Activated CD8-positive, alpha-beta memory T cell treated with anti-CD3 and anti-CD28 coated beads for 4 hours (primary cell): ENCODE measurements at places on chromosomes 3 and 15.

- DNase-seq, result no peak
Measured at GRCh38 chr3:184927796-184928315, 115.9 kb downstream of the VPS8 start.

DNA sequence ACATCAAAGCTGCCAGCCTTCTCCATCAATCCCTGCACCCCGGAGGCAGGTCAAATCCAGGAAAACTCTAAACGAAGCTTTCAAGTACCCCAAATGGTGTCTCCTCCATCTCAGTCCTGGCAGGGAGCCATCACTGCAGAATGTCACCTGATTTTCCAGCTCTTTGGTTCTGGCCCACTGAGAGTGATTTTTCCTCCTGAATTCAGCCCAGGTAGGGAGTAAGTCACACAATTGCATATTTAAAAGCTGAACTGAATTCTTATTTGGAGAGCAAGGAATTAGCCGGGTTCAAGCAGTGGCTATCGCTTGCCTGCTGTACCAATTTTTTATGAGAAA lies 5.3 kb downstream of the RFTN1 start:
- no peak for DNase-seq

DNA sequence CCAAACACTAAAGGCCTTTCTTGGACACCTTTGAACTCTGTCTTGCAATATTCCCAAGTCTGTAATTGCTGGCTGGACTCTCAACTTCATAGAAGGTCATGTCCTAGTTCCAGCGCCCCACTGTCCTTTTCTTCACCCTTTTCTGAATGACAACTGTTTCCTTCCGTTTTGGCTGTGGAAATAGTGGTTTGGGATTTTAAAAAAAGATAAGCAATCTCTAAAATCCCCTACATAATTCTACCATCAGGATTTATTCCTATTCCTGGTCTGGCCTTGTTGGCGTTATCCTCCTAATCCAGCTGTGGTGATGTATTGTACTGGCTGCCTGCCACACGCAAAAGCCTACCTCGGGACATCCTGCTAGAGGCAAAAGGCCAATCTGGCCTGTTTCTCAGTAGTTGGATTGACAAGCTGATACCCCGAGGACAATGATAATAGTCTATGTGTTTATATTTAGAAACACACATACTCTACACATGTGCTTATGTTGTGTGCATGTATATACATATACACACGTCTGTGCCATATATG lies 440.3 kb upstream of the DPH6 start:
- DNase-seq, result no peak

DNA sequence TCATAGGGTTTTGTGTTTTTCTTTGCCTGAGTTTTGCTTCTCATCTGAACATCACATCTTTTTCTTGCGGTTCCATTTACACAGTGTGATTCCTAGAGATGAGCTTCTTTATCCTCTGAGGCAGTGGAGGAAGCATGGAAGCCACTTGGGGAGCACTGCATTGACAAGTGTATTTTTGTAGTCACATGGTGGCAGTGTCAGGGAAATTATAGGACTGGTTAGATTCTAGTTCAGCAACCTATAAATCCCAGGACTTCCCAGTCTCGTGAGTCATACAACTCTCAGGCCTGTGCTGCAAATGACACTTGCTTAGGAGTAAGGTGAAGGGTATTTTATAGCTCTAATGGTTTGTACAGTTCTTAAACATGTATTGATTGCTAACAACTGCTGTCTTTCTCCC lies 58.4 kb downstream of the RBM6 start:
- no peak for DNase-seq

DNA sequence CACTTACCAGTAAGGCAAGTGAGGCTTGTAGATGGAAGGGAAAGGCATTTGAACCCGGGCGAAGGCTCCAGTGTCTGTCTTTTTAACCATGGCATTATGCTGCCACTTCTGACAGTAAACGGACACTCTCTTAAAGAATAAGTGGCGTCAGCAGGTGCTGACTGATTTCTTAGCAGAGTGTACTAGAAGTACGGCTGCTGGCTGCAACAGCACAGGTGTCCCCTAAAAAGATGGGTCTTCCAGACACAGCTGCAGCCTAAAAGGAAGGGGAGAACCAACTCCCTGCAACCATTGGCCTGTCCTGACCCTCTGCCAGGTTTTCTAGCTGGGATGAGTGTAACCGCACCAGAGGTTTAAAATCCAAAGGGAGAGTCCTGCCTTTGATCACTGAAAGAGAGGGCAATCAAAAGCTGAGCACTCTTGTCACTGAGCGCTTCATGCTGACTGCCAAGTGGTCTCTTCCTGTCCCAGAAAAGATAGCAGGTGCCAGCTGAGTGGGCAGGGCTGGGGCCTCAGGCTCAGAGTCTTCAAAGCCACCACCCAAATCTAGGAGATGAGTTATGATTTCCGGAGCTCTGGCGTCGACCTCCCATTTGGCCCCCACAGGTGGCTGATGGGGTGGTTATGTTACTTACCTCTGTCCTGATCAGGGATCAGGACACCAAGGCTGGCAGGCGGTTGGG lies 255.8 kb downstream of the SLCO3A1 start:
- no peak for DNase-seq

GRCh38 chr15:73950479-73950830 lies 24.2 kb downstream of the LOXL1 start:
- DNase-seq, result no peak

DNA sequence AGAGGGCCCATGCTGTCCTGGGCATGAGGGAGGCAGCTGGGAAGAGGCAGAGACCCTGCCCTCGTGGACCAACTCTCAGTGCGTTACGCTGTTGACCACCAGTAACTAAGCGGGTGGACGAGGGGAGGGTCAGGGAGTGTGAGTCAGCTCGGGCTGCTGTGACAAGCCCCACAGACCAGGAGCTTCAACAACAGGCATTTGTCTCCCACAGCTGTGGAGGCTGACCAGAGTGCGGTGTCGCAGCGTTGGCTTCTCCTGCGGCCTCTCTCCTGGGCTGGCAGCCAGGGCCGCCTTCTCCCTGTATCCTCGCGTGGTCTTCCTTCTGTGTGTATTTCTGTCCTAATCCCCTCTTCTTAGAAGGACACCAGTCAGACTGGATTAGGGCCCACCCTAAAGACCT lies 13.0 kb downstream of the EFCC1 start:
- DNase-seq, result no peak

GRCh38 chr15:66505430-66505811 lies 295 bp downstream of the ZWILCH start:
- DNase-seq, result no peak

GRCh38 chr15:49380912-49381311 lies 42.1 kb upstream of the FGF7 start:
- DNase-seq, result no peak

GRCh38 chr15:40163657-40164416 lies 3.0 kb downstream of the BUB1B start:
- DNase-seq, result no peak

DNA sequence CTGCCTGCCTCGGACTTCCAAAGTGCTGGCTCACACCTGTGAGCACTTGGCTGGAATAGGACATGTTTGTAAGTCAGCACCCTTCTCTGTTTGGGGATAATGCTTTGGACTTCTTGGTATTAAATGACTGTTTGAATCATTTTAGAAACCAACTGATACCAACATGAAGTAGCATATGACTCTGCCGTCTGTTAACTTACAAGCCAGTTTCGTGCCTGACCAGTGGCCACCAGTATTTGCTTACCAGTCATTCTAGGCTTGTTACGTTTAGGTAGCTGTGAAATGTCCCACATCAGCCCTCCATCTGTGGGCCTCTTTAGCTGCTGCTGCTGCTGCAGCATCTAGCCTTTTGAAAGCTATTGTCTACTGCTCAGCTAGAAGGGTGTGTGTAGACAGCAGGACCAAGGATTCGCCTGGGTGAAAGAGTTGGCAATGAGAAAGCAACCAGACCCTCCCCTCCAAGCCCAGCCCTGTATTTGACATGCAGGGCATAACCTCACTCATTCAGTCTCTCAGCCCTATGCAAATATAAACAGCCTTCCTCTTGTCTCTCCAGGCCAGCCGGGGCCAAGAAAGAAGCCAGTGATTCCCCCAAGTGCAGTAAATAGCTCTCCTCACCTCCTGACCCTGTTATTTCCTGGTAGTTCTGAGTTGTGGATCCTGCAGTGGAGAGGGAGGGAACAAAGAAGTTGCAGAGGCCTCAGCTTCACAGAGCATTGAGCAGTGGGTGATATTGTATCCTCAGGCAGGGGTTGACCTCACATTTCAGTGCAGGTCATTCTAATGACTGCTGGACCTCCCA lies 51.0 kb downstream of the NKIRAS1 start:
- no peak for DNase-seq

DNA sequence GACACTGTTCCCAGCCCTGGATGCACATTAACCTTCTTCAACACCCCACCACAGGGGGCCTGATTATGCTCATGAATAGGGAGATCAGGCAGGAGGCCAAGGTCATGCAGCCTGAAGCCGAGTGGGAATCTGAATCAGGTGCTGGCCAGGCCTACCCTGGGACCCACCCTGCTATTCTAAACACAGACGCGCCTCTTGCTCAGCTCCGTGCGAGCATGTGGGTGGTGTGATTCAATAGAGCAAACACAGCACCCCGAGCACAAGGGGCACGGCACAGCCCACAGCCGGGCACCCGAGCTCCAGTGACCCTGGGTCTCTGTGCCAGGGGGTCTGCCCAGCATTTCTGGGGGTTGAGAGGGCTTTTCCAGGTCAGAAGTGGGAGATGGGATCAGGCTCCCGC lies 24.6 kb upstream of the GRIP2 start:
- DNase-seq, result no peak

DNA sequence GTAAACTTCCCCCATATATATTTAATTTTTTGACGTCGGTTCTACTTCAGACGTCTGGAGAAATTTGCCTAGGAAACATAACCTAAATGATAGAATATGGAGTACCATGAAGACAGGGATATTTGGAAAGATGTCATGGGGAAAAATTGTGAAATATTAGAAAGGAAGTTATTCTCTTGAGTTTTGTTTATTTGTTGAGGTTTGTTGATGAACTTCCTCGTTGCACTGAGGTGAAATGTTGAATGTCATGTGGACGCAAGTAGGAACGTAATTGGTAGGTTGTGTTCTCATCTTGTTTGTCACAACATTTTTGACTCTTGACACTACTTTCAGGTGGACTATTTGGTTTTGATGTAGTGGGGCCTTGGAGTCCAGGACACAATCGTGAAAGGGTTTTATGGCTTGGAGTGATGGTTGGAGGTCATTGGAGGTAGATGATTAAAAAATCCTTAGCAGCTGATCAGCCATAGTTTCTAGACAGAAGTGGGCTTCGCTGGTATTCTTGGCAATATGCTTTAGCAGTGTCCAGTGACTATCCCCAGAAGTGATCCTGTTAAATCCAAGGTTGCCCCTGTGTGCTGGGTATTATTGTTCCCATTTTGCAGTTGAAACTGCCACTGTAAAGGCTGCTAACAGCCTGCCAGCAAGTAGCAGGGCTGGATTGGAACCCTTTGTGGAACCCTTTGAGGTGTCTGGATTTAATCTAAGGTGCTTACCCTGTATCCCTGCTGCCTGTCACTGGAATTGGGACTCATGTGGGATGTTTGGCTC lies 1.5 kb downstream of the ABHD5 start:
- no peak for DNase-seq

GRCh38 chr3:35757991-35758757 lies 118.8 kb downstream of the ARPP21 start:
- no peak for DNase-seq

GRCh38 chr3:16686679-16687078 lies 81.5 kb upstream of the DAZL start:
- DNase-seq, result no peak

- peak; percentile 87 for DNase-seq
Measured at GRCh38 chr15:75639709-75640482, at the start of gene IMP3. Gene IMP3 (minus strand): TSS chr15:75640224. CDS start chr15:75640168, 56 bp downstream.

DNA sequence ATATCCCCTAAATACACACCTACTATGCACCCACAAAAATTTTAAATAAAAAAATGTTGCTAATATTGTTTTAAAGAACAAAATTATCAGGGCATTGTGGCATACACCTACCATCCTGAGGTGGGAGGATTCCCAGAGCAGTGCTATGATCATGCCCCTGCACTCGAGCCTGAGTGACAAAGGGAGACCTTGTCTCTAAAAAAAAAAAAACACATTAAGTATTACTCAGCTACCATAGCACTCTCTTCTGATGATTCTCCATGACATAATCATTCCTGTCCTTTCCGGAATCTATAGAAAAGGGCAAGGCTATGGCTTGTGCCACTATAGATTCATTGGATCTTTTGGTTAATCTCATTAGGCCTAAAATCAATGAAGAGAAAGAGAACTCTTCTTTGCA lies 77.4 kb downstream of the ACAP2 start:
- DNase-seq, result no peak

DNA sequence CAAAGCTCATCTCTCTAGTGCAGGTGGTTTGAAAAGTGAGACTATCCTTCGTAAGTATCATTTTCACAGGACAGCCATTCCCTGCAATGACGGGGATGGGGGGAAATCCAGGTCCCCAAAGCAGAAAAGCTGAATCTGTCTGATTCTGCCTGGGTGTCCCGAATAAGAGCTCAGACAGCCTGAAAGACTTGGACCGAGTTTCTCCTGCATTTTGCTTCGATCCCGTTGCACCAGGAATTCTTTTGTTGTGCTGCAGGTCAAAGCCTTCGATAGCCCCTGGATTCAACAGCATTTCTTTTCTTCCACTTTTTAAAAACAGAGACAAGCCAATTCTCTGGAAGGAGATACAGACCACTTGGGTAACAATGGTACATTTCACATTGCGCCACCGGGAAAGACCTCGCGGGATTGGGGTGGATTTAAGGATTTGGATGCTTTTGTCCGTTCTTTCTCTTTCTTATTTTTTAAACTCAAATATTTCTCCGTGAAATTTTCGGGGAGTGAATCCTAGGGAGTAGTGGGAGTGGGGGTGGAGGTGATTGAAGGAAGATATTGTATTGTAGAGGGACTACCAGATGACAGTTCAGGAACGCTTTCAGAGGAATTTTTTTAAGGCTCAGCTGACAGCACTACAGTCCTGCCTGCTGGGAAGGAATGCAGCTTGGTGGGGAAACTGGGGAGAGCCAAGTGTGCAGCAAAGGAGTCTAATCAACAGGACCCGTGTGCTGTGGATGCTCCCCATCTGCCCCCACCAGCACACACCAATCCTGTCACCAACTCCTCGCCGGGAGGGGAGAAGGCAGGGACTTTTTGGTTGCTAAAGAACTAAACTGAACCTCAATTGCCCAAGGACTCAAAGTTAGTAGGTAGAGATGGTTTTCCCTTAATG lies 2.6 kb downstream of the SLITRK3 start:
- DNase-seq, result no peak

DNA sequence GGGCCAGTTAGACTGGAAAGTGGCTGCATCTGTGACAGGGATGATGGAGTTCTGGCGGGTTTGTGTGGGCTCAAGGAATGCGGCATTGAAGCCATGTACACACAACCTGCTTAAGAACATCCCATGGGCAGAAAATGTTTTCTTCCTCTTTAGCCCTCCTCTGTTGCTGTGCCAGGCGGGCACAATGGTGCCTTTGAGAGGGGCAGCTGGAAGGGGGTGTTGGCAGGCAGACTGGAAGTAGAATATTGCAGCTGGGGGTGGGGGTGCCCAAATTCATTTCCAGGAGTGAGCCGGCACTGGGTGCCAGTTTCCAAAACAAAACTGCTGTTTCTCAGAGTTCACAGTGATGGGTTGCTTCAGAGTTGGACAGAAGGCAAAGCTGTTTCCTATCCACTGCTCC lies 91.8 kb upstream of the ETV5 start:
- DNase-seq, result no peak
